ENCODE measurements at places on chromosomes 2 and 18.
A peak's percentile ranks its signal among the peaks of the same experiment; 100 is the strongest.

GRCh38 chr2:11090187-11090586, 65.1 kb upstream of the SLC66A3 start:
- no peak for DNase-seq

DNA sequence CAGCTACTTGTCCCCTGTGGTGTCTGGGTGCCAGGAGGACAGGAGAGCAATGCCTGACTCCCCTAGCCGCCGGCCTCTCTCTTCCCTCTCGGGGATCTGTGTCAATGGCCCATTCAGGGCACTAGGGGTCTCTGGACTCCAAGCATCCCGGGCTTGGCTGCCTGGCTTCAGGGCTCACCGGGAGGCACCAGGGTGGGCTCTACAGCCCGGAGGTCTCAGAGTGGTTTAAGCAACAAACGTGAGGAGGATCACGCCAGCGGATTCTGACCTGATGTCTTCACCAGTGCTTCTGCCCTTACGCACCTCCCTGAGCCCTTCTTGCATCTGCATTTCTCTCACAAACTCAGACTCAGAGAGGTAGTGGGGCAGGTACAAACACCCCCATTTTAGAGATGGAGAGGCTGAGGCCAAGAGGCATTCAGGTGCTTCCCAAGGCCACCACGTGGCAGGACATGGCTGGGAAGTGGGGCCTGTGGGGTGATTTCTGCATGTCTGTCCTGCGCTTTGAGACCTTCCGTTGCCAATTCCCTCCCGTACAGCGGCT, 243.0 kb downstream of the CELF4 start:
- no peak for DNase-seq

- DNase-seq: peak; percentile 41
Measured at GRCh38 chr2:56522605-56523089, 338.9 kb downstream of the CCDC85A start.

GRCh38 chr2:54964816-54965215, 85.4 kb downstream of the RTN4 start:
- DNase-seq: no peak

DNA sequence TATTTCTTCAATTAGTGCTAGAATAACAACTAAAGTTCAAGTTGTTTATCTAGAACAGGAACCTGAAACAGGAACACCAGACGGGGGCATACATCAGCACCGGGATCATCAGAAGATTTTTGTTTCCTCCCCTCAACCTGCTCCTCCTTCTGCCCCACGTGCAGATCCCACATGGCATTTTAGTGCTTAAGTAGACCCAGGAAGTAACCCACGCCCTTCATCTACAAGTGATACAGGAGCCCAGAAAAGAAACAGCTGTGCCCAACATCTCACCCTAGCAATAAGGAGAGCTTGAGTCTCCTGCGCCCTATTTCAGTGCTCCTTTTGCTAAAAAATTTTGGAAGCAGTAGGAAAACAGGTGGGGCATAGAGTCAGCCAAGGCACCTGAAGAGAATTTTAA, 5.2 kb downstream of the ZNF385B start:
- DNase-seq: no peak

DNA sequence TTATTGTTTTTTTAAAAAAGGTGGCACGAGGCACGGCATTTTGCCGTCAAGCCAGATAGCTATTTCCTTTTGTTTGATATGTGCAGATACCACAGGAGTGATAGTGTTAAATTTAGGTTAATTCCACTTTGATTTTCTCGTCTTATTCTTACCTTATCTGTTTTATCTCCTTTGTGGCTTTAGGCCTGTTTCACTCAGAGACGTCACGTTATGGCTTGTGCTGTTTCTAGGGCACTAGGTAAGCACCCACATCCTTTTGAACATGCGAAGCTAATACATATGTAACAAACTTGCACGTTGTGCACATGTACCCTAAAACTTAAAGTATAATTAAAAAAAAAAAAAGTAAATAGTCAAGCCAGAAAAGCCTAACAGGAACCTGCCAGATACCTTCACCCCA, 57.8 kb downstream of the C18orf63 start:
- no peak for DNase-seq

GRCh38 chr2:29921560-29921915, at the start of gene ALK:
TSS of gene ALK (minus strand) at chr2:29921586. CDS start at chr2:29920659, 927 bp downstream.
- peak; percentile 91 for DNase-seq

Measured in psoas muscle (tissue), 8 donors.